ENCODE measurements at places on chromosomes 1 and 21.
A peak's percentile ranks its signal among the peaks of the same experiment; 100 is the strongest.

GRCh38 chr21:23664193-23664694 is 1943.0 kb downstream of the MRPL39 start:
- no peak for DNase-seq

DNA sequence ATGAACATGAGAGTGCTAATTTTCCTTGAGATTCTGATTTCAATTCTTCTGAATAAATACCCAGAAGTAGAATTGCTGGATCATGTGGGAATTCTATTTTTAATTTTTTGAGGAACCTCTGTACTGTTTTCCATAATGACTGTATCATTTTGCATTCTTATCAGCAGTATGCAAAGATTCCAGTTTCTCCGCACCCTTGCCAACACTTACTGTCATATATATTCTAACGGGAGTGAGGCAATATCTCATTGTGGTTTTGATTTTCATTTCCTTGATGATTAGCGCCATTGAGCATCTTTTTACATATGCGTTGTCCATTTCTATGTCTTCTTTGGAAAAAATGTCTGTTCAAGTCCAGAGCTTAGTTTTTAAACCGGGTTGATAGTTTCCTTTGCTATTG is 33.2 kb downstream of the VCAM1 start:
- no peak for DNase-seq

GRCh38 chr1:210323957-210324356 is 4.7 kb upstream of the HHAT start:
- no peak for DNase-seq

GRCh38 chr1:235075777-235076308 is 52.8 kb downstream of the TOMM20 start:
- peak; percentile 83 for DNase-seq

DNA sequence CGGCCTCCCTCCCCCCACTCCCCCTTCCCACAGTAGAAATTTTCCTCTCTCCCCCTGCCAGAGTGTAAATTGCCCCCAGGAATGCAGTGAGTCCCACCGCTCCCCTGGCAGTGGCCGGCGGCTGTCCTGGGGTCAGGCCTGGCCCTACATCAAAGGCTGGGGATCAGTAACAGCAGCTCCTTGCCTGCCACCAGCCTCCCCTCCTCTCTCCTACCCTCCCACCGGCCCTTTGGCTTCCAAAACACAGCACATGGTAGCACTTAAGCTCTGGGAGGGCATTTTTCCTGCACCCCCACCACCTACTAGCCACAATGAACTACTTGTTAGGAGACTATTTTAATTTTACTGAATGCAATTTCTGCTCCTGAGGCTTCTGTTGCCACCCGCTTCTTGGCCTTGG is 9.0 kb upstream of the COL8A2 start:
- no peak for DNase-seq

DNA sequence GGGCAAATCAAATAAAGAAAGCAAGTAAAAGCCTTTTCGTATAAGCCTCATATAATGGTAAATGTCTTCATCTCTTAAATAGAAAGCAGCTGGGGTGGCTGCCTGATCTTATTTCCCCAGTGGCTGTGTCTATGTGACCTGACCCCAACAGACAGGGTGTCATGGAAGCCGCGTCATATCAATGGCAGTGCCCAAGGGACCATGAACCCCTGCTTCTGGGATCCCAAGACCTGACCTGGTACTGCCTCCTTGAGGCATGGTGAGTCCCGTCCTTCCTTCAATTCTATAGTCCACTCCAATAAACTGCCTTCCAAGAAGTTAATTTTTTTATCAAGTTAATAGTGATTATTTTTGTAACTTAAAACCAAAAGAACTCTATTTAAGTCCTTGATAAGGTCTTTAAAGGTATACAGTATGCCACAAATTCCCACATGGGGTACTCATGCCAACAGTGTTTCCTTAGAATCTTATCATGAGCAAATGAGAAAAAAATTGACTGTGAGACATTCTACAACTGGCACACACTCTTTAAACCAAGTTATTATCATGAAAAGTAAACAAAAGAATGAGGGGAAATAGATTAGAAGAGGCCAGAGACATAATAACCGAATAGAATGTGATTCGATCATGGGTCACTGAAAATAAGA is 104.6 kb downstream of the ADSS2 start:
- no peak for DNase-seq

- no peak for DNase-seq
Measured at GRCh38 chr21:36825658-36826057, 126.7 kb downstream of the SIM2 start.

DNA sequence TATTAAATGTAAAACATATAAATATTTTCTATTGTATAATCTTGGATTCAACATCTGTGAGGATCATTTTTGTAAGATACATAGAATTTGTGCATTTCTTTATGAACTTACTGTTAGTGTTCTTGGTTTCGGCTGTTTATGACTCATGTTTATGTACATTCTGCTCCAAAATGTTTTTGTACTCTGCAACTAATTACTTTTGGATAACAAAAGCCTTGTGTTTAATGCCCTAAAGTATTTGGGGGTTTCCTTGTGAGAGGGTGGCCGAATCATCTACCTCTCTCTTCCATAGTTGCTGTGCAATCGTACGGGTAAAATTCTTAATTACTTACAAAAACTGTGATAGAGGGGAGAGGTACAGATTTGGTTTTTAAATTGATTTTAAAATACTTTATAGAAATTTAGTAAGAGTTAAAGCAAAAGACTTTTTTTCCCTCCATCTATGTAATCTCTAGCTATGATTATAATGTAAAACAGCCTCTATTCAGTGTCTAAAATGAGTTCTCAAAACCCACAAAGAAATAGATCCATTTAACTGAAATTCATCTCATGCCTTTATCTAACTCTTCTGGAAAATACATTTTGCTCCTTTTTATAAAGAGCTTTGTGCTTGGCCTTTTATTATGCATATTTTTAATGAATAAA is 38.7 kb upstream of the LRRC8C start:
- DNase-seq, result peak; percentile 17

- peak; percentile 97 for DNase-seq
Measured at GRCh38 chr21:38773099-38774061, 32.3 kb upstream of the ETS2 start.

DNA sequence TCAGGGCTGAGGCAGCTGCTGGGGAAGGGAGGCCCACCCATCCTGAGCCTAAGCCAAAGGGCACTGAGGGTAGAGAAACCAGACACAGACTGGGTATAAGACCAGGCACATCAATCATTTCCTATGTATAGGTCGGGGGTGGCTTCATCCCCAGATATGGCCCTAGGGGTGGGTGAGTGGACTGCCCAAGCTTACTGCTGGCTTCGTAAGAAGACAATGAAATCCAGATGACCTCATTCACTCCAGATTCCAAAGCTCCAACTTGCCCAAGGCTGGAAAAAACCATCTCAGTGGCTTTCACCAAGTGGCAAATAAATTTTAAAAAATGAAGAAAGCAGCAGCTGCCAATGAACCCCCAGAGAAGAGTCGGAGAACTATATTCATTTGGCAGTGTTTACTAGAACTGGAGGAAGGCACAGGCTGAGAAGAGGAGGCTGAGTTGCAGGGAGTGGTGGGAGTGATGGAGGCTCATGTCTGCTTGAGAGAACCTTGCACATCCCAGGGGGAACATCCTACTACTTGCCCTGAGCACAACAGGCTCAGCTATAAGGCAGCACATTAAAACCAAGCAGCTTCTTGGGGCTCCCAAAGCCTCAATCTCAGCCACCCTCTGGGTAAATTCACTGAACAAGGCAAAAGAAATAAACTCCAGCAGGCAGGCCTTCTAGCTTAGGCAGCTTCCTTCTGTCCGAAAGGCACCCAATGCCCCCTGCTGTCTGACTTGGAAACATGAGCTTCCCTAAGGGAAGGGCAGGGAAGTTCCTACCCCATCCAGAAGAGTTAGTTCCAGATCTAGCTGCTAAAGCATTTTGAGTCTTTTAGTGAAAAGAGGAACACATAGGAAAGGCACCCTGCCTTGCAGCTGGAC is 14.1 kb downstream of the PEA15 start:
- peak; percentile 89 for DNase-seq

- DNase-seq, result peak; percentile 79
Measured at GRCh38 chr1:156118177-156118868, 3.8 kb downstream of the LMNA start.

GRCh38 chr21:44527156-44527982 is 12.6 kb downstream of the KRTAP10-1 start:
- DNase-seq, result no peak

DNA sequence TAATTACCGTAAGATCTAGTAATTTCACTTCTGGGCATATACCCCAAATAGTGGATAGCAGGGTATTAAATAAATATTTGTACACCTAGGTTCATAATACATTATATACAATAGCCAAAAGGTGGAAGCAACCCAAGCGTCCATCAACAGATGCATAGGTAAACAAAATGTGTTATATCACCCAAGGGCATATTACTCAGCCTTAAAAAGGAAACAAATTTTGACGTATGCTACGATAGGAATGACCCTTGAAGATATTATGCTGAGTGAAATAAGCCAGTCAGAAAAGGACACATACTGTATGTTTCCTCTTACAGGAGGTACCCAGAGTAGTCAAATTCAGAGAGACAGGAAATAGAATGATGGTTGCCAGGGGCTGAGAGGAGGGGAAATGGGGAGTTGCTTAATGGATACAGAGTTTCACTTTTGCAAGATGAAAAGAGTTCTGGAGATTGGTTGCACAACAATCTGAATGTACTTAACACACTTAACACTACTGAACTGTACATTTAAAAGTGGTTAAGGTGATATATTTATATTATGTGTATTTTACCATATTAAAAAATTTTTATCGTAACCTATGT is 36.6 kb upstream of the KCTD3 start:
- no peak for DNase-seq

- no peak for DNase-seq
Measured at GRCh38 chr1:56561227-56562019, 17.9 kb downstream of the PLPP3 start.

GRCh38 chr1:40411843-40412242 is 38.3 kb downstream of the SMAP2 start:
- DNase-seq, result no peak

DNA sequence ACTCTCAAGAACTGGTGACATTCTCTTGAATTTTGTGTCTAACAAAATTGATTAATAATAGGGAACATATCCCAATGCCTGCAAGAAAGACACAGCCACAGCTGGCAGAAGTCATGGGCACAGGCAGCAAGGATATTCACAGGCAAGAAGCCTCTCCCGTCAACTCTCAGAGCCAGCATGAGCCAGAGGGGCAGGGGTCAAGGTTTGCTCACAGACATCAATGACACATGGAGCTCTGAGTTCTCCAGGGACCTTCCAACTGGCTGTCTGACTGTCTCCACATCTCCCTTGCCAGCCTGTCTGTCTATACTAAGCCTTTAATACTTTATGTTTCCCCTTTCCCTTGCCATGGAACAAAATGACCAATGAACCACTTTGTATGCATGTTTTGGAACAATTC is 101.5 kb upstream of the RAB4A start:
- peak; percentile 57 for DNase-seq

DNA sequence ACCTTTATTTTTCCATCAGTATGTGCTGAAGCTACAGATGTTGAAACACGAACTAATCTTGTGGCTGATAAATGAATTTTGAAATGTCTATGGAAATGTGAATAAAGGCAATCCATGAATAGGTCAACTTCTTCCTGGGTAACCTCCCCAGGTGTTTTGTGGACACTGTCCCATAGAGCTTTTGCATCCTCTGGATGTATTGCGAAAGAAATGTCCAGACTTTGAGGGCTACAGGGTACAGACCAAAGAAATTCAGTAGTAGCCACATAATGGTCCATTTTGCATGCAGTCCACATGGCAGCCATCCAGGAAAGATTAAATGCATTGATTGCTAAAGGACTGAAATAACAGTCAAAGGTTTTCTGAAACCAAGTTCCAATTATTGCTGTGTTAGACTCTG is 21.5 kb upstream of the DARS2 start:
- DNase-seq, result no peak

DNA sequence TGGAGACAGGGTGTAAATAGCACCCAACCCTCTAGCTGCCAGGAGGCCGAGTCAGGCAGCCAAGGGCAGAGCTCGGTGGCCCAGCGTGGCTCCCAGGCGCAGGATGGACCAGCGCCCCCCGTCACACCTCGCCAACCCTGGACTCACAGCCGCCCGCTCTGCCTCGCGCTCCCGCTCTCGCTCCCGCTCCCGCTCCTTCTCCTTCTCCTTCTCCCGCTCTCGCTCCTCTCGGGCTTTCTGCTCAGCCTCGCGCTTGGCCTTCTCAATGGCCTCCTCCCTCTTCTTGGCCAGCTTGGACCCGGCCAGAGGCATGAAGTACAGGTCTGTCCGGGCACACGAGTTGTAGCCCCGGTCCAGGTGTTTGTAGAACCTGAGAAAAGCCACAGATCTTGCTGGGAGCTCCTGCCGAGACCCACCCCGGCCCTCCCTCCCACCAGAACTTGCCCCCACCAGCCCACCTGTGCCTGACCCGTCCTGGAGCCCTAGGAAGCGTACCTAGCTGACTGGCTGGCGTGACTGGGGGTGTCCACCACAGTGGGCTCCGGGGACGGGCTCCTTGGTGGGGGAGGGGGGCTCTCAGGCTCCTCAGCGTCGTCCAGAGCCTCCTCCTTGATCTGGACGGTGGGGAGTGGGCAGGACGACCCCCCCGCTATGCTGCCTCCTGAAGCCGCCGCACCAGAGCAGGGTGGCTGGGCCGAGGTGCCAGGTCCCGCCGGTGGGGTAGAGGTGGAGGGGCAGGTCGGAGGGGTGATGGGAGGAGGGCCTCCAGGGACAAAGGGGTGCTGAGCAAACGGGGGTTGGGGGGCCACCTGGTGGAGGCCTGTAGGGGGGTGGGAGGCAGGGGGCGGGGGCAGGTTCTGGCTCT is 41.9 kb downstream of the SLC45A1 start:
- DNase-seq, result no peak

DNA sequence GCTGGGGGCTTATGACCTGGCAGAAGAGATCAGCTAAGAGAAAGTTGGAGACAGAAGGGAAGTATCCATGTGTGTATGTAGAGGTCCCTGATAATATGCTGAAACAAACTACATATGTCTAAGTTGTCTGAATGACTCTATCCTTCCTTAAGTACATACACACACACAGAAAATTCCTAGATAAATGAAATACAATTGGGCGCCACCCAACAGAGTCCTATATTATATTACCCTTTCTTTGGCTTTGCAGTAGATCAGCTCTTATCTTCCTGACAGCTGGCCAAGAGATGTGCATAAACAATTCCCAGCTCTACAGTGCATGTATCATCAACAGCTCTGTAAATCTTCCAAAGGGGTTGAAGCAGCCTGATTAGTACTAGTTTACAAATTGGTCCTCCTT is 40.1 kb downstream of the SORT1 start:
- DNase-seq, result no peak

DNA sequence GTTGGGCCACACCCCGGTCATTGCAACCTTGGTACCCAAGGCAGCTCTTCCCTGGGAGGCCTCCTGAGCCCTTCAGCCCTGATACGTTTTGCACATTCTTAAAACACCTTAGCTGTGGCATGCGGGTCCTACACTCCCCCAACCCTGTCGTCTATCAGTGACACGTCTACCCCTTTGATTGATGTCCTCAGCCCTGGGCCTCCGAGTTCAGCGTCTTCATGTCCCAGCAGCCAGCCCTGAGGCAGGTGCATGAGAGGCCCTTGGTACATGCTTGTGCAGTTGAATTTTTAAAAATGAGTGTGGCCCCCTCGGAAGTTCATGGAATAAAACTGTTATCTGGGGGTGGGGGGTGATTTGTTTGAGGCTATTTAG is 38.9 kb upstream of the ADARB1 start:
- DNase-seq, result no peak

- peak; percentile 23 for DNase-seq
Measured at GRCh38 chr1:42145764-42146625, 7.2 kb upstream of the GUCA2B start.

GRCh38 chr1:32963746-32964460 is 706 bp downstream of the RNF19B start:
- peak; percentile 83 for DNase-seq

- DNase-seq, result no peak
Measured at GRCh38 chr1:192010406-192010805, 147.9 kb upstream of the RGS18 start.

All from GM23248 (cell line).